Regular cardiac myocyte (primary cell): ENCODE measurements at places on chromosomes 1 and 21. TPM values are rescaled to one million over a fixed set of nuclear protein-coding genes. Genes with fewer than 3 reads are reported as not detected.

The ZBTB37 gene
- 6.1 and 9.9 TPM in 2 replicates for total RNA-seq

The CD101 gene
- total RNA-seq = under 0.01 TPM in 2 replicates

The TPTE gene
- total RNA-seq = not detected in 2 replicates

The IL6R gene
- total RNA-seq = 4.6 and 8.7 TPM in 2 replicates

The AMY1B gene
- total RNA-seq = not detected in 2 replicates

The DCDC2B gene
- total RNA-seq = not detected in 2 replicates

The ANGPTL1 gene
- total RNA-seq = 4.6 and 23.1 TPM in 2 replicates

The KRTAP19-3 gene
- not detected in 2 replicates for total RNA-seq
